ENCODE measurements at places on chromosomes 5 and 9.

- DNase-seq, result no peak
These were observed 5.5 kb downstream of the PTBP3 start for GRCh38 chr9:112327718-112328450.

- no peak for DNase-seq
These were observed 422.4 kb downstream of the IRX1 start for GRCh38 chr5:4018007-4018406.

DNA sequence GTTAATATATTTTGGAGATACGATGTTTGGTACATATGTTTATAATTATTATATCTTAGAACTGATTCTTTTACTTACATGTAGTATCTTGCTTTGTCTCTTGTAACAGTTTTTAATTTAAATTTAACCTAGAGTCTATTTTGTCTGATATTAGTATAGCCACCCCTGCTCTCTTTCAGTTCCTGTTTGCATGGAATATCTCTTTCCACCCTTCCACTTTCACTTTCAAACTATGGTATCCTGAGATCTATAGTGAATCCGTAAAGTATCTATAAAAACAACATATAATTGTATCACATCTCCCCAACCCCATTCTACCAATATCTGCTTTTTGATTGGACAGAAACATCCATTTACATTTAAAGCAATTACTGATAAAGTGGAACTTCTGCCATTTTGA is 7.2 kb downstream of the IRGM start:
- no peak for DNase-seq

- DNase-seq, result no peak
These were observed 184.9 kb upstream of the OTULINL start for GRCh38 chr5:14396737-14397136.

- no peak for DNase-seq
These were observed 178.9 kb downstream of the GABBR2 start for GRCh38 chr9:98529841-98530240.

DNA sequence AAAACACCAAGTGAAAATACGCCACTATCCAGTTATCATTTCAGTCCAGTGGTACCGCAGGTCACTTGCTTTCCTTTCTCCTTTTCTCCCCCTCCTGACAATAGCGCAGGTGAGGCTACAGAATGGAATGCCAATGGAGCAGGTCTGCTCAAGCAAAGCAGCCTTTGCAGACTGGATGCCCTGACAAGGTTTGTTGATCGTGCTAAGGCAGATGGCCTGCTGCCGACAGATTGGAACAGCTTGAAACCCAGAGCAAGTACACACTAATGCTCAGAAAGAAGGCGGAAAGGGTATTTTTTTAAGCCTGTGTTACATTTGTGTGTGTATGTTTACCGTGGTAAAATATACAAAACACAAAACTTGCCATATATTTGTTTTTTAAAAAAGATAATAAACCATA is 19.4 kb downstream of the SPACA9 start:
- DNase-seq, result no peak

- no peak for DNase-seq
These were observed 43.1 kb downstream of the GRIA1 start for GRCh38 chr5:153533546-153533945.

DNA sequence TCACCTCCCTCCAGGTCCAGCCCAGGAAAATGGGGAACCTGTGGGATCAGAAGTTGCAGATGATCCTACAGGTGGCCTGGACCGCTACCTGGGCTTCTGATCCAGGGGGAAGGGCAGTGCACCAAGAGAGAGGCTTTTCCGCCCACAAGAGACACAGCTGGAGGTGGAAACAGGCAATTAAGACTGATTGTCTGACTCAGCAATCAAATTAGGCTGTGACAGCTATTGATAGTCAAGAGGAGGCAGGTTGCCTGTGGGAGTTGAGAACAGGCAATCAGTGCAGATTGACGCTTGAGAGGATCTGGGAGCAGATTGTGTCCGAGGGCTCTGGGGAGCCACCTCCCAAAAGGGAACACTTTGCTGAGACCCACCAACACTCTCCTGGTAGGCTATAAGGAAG is 71.1 kb upstream of the SLC44A1 start:
- DNase-seq, result no peak

- no peak for DNase-seq
These were observed 92.3 kb downstream of the PTCD2 start for GRCh38 chr5:72412283-72413055.

DNA sequence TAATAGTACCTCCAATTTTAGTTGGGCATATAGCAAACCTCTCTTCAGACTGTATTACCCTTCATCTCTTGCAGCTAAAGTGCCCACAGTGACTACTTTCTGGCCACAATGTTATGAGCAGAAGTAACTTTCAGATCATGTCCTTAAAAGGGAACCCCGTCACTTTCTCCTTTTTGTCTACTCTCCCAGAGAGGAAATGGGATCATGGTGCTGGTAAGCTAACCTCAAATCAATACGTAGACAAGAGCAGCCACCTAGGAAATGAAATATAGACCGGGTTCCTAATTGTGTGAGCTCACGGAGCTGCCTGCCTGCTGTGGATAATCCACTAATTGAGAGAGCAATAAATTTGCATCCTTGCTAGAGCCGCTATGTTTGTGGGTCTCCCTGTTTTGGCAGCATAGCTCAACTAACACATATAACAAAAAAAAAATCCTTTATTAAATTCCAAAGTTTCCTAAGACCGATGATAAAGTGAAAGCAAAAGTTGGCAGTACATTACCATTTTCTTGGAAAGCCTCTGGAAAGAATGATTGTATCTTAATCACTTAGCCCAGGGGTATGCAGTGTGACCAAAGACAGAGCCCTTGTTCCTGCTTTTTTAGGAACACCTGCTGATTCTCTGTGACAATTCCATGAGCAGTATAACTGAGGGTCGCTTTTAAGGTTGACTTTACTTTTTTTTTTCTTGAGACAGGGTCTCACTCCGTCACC is 5.6 kb upstream of the IL7R start:
- DNase-seq, result no peak

DNA sequence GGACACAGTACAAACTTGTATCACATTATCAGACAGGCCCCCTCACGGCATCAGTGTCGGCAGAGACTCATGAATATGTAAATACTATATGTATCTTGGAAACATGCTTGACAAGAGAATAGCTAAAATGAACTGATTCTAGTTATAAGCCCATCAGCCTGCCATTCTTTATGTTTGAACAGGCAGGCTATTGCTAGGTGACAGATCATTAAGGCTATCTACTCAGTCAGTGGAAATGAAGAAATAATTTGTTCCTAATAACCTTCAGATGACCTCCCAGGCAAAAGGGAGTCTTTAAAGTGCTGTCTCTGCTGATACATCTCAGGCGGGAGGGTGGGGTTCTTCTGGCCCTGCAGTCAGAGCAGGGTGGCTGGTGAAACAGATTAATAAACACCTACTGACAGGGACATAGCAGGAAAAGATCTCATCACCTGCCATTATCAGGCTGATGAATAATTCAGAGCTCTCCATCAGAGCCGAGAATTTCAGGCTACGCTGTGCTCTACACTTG is 394.2 kb downstream of the RASEF start:
- no peak for DNase-seq

DNA sequence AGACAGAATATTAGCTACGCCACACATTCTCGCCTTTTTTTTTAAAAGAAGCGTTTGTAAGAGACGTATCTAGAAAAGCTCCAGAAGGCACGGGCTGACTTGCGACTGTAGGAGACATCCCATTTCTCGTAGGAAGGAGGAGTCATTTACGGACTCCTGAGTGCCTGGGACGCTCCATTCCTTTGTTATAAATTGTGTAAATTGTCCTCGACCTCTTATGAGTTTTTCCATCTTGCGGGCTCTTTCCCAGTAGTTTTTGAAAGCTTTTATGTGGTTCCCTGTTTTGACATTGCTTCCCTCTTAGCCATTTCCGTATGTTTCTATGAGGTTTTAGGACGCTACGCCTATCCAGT is 1.0 kb downstream of the RABL6 start:
- DNase-seq, result no peak

GRCh38 chr9:68996462-68996861 is 17.5 kb downstream of the PRKACG start:
- no peak for DNase-seq

GRCh38 chr5:180098526-180098925 is 27.0 kb upstream of the RNF130 start:
- no peak for DNase-seq

DNA sequence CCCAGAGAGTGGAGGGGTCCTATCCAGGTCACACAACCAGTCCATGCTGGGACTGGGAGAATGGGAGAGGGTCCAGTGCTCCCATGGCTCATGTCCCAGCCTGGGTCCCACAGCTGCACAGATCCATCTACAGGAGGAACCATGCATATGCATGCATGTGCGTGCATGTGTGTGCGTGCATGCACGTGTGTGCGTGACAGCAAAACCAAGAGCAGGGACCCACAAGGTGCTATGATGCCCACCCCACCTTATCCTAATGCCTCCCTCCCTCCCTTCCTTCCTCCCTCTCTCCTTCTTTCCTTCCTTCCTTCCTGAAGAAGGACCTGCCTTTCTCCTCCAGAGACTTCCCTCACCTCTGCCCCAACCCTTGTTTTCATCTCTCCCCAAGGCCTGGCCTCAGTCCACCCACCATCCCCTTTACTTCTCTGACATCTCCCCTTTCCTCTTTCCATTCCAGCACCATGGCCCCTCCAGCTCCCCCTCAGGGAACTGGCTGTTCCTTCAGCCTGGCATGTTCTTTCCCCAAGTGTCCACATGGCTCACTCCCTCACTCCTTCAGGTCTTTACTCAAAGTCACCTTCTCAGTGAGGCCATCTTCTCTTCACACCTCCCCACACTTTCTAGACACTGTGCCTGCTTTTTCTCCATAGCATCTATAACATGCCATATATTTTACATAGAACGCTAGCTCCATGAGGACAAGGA is 21.8 kb downstream of the AQP7 start:
- no peak for DNase-seq

GRCh38 chr9:26742828-26743476 is 149.7 kb downstream of the CAAP1 start:
- DNase-seq, result no peak

DNA sequence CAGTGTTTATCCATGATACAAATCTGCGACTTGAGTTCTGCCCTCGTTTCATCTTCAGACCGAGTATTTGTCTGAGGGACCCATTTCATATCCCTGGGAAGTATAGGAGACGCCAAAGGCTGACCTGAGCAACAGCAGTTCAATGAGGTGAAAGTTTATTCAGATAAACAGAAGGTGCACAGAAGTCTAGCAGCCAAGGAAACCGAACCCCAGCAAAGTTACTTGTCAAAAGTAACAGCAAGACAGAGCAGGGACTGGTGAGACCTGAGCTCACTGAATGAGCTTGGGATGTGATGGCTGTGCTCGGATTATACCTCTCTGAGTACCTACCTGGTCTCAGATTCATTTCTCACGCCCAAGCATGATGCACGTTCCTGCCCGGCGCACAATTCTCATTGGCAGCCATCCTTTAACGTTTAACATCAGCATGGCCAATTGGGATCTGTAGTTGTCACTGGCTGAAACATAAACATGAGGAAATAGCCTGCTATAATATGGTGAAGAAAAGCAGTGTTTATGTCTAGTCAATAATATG is 599 bp downstream of the LYRM7 start:
- peak; percentile 51 for DNase-seq

DNA sequence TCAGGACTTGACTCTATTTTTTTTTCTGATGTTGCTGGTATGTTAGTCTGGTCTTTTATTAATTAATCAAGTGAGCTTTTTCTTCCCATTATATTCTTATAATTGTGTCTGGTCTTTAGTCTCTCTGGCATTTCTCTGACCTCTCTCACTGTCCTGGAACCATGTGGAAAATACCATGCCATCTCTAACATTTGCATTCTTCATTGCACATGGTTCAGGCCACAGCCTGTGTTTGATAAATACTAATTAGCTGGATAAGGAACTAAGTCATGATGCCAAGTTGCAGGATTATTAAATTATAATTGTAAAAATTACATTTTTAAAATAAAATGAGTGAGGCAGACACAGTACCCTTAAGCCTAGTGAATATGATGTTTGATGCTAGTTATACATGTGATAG is 155.6 kb downstream of the EDIL3 start:
- no peak for DNase-seq

DNA sequence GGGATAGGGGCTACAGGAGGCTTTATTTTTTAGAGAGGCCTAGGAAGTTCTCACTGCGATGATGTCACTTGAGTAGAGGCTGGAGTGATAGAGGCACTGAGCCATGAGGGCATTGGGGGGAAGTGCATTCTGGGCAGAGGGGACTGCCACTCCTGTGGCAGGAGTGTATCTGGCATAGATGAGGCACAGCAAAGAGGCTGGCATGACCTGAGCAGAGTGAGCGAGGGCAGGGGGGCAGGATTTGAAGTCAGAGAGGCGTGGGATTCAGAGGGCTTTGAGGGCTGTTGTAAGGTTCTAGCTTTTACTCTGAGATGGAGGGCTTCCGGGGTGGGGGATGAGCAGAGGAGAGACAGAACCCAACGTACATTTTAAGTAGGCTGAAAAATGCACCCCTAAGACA is 91.9 kb upstream of the SH3PXD2B start:
- DNase-seq, result no peak
